Fibroblast of the conjunctiva (primary cell): ENCODE measurements at places on chromosomes 2 and 18.

DNA sequence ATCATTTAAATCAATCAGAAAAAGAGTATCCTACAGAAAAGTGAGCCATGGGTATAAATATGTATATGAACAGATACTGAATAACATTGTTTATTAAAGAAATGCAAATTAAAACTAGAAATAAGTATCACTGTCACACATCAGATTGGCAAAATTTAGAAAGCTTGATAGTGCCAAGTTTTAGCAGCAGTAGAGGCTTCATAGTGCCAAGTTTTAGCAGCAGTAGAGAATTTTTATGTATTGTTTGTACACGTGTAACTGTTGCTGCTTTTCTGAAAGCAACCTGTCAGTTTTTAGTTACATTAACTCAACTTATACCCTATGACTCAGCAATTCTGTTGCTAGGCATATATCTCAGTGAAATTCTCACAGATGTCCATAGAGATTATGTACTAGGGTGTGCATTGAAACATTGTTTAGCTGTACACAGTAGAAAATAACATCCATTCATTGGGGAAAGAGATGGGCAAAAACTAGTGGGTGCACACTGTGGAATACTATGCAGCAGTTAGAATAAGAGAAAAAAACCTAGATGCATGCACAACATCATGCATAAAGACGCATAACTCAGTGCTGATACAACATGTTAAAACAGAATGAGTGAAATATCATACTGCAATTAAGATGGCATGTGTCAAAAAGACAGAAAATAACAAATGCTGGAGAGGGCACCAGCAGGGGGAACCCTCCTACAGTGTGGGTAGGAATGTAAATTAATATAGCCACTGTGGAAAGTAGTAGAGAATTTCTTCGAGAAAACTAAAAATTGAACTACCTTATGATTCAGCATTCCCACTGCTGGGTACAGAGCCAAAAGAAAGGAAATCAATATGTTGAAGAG lies 294.5 kb upstream of the NT5C1B start:
- peak; percentile 24 for DNase-seq

DNA sequence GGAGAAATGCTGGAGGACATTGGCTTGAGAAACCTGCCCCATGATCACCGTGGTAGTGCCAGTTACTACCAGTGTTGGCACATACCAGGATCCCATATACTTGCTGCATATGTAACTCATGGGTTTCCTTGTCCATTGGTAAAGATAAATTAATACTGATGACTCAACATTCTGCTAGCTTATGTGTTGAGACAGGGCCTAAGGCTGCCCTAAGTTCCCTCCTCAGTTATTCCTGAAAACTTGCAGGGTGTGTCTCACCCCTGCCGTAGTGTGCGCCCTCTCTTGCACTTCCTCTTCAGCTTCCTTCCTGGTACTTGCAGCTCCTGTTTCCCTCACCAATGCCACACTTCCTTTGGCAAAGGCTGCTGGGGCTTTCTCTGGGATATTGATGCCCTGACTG lies 4.3 kb upstream of the INO80C start:
- no peak for DNase-seq

GRCh38 chr2:78984386-78984785 lies 41.1 kb upstream of the REG3G start:
- no peak for DNase-seq

DNA sequence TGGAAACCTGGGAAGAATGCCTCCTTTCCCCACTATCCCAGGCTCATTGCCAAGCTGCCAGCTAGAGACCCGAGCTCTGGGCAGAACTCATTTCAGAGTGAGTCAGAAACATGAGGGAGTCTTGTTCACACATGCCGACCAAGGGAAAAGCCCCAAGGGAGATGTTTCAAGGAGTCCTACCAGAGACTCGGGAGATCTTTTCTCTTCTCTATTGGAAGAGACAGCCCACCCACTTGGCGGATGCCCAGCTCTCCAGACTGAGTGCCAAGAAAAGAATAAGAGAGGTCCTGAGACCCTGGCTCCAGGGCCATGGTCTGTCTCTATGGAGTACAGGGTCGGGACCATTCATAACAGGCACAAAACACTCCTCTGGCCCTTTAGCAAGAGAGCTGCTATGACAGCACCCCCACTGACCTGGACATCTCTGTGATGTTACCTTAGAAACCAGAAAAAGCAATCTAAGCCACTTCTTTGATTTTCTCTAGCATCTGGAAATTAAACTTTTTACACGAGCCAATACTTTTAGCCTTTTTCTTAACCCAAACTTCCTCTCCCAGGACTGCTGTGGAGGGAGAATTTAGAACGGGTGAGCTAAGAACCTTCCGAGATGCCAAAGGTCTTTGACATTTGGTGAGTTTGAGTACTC lies 18.5 kb upstream of the IGFBP5 start:
- DNase-seq, result peak; percentile 85

- no peak for DNase-seq
Observed at GRCh38 chr2:156800065-156800653, 364.0 kb downstream of the GPD2 start.

DNA sequence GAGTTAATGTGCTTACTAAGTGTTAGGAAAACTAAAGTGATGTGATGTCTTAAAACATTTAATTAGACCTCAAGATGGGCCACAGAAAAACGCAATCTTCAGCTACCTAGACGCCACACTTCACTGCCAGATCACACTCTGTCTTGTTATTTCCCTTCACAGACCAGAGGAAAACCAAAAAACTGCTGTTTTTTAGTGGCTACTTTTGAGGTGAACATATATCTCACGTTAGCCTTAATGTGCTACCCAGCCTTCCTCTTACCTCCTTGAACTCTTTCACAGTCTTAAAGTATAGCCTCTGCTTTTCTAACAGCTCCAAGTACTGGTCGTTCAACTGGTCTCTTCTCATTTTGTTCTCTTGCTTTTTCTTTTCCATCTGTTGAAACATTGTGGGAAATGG lies 83.1 kb downstream of the CCDC93 start:
- DNase-seq, result no peak

GRCh38 chr2:19490846-19491435 lies 132.5 kb upstream of the OSR1 start:
- DNase-seq, result no peak

DNA sequence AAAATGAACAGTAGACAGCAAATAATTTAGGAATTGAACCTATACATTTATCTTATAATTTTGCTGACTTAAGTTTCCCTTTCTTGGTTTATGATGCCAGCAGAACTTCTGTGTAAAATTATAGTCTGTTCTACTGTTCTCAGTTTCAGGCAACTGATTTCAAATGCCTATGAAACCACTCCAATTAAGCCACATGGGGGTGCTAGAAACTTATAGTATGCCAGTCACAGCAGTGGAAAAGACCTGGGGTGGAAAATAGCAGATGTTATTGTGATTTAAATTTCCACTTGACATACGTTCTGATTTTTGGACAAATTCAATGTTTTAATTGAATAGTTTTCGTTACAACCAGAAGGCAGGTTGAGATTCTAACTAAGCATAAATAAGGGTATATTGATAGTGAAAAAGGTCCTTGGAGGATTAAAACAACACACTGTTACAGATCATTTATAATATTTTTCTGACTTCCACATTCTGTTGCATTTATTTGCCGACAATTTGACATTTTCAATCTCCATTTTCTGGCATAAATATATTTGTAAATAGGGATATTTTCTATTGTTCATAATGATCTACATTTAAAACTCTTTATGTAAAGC lies 61.4 kb downstream of the CPS1 start:
- peak; percentile 27 for DNase-seq

GRCh38 chr18:13984080-13984479 lies 68.7 kb upstream of the MC2R start:
- no peak for DNase-seq

GRCh38 chr2:229910147-229910831 lies 11.5 kb downstream of the TRIP12 start:
- DNase-seq, result no peak

DNA sequence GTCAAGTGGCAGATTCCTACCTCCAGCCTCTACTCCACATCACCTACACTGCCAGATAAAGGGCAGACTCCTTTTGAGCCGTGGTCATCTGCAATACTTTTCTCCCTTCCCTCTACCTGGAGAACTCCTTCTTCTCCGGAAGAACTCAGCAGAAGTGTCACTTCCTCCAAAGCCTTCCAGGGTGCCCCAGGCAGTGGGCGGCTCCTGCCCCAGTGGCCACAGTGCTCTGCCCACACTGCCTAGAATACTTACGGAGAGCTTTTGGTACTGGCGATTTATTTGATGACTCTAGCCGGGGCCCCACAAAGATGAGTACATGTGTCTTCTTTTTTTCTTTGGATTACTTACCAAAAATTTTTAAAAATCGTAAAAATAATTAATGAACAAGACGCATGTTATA lies 39.7 kb downstream of the FOSL2 start:
- no peak for DNase-seq

- no peak for DNase-seq
Observed at GRCh38 chr18:59917422-59917821, 17.6 kb downstream of the PMAIP1 start.

GRCh38 chr18:55405893-55406406 lies 182.0 kb downstream of the TCF4 start:
- DNase-seq, result peak; percentile 90

GRCh38 chr2:190213441-190214335 lies 105.9 kb downstream of the HIBCH start:
- DNase-seq, result no peak

DNA sequence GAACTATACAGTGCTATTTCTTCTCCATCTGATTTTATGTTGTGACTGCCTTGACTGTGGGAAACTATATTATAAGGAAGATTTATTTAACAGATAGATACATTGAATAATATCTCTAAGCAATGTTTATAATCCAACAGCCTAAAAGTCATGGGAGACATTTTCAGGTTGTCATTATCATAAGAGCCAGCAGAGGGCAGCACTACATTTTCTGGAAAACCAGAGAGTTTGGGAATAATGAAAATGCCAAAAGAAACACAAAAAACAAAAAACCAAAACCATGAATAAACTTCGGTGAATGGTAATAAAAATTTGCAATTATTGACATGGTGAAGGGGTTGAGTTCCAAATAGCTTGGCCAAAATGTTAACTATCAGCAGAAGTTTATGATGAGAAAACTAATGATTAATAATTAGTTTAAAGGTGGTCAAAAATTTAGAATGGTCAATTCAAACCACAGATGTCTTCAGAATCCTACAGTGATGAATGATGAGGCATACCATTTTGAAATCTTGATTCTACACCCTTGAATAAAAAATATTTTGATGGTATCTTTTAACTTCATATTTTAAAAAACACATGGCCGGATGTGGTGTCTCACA lies 4.7 kb downstream of the EEF1B2 start:
- no peak for DNase-seq

DNA sequence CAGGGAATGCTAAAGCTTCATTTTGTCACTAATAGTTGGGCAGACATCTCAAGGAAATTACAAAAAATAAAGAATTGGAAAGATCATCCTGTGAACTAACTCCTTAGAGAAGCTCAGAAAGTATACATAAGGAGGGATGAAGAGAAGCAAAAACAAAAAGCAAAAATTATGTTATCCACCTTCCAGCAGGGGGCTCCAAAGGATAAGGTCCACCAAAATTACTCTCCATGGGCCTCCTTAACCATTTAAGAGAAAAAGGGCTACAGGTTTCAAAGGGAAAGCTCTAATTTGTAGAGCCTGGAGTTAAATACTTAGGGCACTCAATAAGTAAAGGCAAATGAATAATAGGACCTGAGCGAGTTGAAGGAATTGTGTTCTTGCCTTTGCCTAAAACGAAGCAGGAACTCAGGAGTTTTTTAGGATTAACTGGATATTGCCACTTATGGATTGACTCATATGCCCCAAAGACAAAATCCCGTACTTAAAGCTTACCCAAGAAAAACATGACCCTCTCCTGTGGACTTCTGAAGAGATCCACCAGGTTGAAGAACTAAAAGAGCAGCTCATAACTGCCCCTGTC lies 1167.9 kb downstream of the DSC3 start:
- peak; percentile 2 for DNase-seq

- DNase-seq, result peak; percentile 42
Observed at GRCh38 chr2:167127135-167127534, 238.9 kb downstream of the XIRP2 start.

DNA sequence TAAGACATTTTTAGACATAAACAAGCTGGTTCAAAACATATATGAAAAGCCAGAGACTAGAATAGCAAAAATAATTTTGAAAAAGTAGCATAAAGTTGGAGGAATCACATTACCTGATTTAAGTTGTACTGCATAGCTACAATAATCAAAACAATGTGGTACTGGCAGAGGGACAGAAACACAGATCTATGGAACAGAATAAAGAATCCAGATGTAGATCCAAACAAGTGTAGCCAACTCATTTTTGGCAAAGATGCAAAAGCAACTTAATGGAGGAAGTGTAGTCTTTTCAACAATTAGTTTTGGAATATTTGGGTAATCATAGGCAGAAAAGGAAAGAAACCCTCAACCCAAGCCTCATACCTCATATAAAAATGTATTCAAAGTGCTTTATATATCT lies 278.7 kb upstream of the ZNF521 start:
- peak; percentile 49 for DNase-seq

DNA sequence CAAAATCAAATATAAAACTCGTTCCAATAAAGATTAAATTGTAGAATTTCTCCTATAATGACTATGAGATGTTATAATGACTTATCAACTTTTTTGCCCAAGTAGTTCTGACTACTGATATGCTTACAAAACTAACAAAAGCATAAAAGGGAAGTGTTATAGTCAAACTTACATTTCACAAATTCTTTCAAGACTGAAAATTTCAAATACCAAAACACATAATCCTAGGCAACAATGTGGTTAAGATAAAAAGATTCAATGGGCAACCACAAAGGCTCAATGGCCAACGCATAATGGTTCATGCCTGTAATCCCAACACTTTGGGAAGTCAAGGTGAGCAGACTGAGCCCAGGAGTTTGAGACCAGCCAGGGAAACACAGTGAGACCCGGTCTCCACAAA lies 135.7 kb downstream of the USP34 start:
- no peak for DNase-seq

DNA sequence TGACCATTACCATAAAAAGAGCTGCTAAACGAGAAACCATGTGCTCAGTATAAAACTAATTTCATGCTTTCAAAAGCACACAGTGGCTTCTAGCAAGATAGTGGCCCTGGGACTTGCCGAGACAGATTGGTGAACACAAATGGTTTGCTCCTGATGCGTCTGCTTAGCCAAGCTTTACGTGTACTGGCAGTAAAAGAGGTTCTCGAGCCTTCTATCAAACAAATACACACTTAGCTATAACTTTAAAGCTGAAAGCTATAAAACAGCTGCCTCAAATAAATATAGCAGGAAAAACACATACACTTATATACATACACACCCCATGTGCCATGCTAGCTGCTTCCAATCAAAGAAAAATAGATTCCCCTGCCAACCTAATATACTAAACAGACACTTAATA lies 117.0 kb downstream of the ZNF385B start:
- DNase-seq, result no peak

DNA sequence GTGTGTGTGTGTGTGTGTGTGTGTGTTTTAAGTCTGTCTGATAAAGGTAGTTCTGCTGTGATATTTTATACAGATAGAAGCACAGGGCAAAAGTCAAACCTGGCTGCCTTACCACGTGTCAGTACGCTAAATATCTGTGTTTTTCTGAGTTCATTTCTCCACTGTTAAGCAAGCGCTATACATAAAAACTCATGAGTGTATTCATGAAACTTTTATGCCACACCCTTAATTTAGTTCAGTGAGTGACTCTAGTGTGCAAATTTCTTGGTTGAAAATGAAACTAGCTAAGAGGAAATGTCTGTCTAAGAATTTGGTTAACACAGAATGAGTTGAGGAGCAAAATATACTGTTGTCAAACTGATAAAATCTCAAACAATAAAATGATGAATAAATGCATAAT lies 11.2 kb downstream of the CASP10 start:
- DNase-seq, result no peak
